Vein endothelial cell (primary cell): ENCODE measurements at places on chromosomes 11 and 22. TPM values are rescaled to one million over a fixed set of nuclear protein-coding genes. Genes with fewer than 3 reads are reported as not detected.

Gene MYBPC3
- not detected in 2 replicates for total RNA-seq

Gene NXPE2
- total RNA-seq = not detected in 2 replicates

Gene CTSD
- total RNA-seq = 81.1 and 136 TPM in 2 replicates

Gene KCNJ11
- 0.19 TPM in 1 of 2 replicates, not detected in the other for total RNA-seq

Gene TTC17
- 61.5 and 80.4 TPM in 2 replicates for total RNA-seq

Gene ALX4
- not detected in 2 replicates for total RNA-seq

Gene MS4A15
- not detected in 2 replicates for total RNA-seq

Gene OR51B5
- total RNA-seq = not detected in 2 replicates

Gene SHANK2
- 0.19 TPM in 1 of 2 replicates, not detected in the other for total RNA-seq

Gene NRGN
- total RNA-seq = 2.6 and 4.8 TPM in 2 replicates

Gene KCNQ1
- total RNA-seq = under 0.01 TPM in 1 of 2 replicates, not detected in the other

Gene NLRP14
- 0.10 and 0.65 TPM in 2 replicates for total RNA-seq

Gene RHOD
- total RNA-seq = 13.4 and 13.9 TPM in 2 replicates

Gene PHLDA2
- 7.2 and 8.8 TPM in 2 replicates for total RNA-seq

Gene OR52A5
- not detected in 2 replicates for total RNA-seq

Gene BCO2
- 1.1 and 1.3 TPM in 2 replicates for total RNA-seq

Gene ZNRF3
- total RNA-seq = 5.9 and 7.2 TPM in 2 replicates

Gene ZNF215
- total RNA-seq = 2.3 and 4.1 TPM in 2 replicates
